ENCODE measurements at places on chromosomes 12 and 14.

- DNase-seq, result no peak
Observed at GRCh38 chr12:111819191-111820158, 22.6 kb upstream of the MAPKAPK5 start.

GRCh38 chr12:104792570-104792969, 165.5 kb downstream of the SLC41A2 start:
- DNase-seq, result no peak

DNA sequence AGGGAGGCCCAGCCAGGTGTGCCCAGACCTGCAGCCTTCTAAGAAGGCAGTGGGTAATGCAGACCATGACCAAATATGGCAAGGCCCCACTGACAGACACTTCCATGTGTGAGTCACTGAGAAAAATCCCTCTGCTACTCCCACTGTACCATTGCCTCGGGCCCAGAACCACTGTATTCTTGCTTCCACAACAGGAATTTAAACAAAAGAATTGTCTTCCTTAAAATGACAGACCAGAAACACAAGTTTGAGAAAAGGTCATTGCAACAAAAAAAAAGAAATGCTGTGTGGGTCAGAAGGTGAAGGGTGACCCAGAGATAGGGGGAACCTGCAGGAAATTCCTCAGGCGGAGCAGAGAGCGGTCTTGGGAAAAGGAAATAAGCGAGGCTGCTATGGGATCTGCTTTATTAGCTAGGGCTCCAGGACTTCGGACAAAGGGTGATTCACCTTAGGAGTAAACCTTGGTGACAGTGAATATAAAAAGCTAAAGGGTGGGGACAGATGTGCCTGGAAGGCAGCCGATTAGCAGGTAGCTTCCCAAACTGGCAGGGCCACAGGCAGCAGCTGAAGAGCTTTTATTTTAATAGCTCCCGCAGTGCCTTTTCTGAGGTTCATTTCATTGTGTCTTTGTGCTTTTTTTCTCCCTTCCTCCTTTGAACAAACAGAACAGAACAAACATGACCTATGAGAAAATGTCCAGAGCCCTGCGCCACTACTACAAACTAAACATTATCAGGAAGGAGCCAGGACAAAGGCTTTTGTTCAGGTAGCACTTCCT, 185.3 kb upstream of the BCL2L14 start:
- DNase-seq, result peak; percentile 43

GRCh38 chr14:67515386-67516079, 17.6 kb upstream of the PLEKHH1 start:
- peak; percentile 80 for DNase-seq

DNA sequence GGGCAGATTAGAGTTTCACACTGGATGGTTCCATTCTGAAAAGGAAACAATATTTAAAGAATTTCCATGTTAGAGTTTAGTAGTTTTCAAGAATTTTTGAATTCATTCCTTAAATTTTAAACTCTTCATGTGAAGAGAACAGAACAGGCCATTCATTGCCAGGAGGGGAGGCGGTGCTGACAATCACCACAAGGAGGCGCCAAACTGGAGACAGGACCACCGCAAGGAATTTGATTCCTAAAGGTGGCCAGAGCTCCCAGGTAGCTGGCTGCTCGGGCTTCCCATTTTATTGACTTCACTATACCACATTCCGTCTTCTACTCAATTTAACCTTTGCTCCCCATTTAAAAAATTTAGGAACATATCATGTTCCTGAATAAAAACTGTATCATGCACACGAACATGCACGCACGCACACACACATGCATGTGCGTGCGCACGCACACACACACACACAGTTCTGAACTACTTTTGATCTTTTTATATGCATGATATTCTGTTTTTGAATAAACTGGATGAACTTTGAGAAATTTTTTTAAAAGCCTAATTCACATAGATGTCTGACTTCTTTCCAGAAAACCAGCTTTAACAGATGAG, 101.2 kb downstream of the NELL2 start:
- DNase-seq, result peak; percentile 87

- peak; percentile 88 for DNase-seq
Observed at GRCh38 chr12:49763006-49763591, 21.7 kb downstream of the TMBIM6 start.

DNA sequence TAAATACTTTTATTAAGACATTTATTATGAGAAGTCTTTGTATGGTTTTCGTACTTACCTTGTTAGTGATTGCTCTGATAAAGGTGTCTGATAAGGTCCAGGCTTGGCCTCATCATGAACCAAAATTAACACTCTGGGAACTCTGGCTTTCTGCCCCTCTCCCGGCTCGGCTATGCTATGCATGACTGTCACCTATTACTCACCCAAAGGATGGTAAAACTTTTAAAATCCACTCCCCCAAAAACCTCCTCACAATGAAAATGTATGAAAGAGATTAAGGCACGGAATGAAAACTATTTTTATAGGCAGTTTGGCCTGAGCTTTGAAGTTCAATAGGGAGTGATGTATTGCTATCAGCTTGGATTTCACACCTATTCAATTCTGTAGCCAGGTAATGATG, 217.3 kb upstream of the TBX3 start:
- DNase-seq, result no peak

GRCh38 chr12:65585648-65586602, 238.4 kb upstream of the HMGA2 start:
- no peak for DNase-seq

DNA sequence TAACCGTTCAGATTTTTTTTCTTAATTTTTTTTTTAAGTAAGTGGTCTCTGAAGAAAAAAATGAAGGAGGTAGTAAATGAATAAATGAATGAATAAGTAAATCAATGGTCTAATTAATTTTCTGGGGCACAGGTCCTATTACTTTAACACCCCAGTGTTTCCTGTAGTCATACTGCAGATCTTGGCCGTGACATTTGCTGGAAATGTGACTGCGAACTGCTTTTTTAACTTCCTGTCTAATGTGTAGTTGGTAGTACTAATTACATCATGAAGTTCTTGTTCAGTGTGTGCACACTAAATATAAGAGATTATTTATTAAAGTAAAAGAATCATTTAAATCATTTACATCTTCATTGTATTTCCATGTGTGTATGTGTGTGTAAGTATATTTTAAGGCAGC, 45.4 kb downstream of the AEBP2 start:
- no peak for DNase-seq

DNA sequence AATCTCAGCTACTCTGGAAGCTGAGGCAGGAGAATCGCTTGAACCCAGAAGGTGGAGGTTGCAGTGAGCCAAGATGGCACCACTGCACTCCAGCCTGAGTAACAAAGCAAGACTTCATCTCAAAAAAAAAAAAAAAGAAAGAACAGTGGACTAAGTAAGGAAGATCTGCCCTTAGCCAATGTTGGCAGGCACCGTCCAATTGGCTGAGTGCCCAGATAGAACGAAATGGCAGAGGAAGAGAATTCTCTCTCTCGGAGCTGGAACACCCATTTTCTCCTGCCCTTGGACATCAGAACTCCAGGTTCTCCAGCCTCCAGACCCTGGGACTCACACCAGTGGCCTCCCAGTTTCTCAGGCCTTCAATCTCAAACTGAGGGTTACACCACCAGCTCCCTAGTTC, 49.9 kb downstream of the ESR2 start:
- DNase-seq, result no peak

- no peak for DNase-seq
Observed at GRCh38 chr12:591167-592023, 71.8 kb downstream of the NINJ2 start.

DNA sequence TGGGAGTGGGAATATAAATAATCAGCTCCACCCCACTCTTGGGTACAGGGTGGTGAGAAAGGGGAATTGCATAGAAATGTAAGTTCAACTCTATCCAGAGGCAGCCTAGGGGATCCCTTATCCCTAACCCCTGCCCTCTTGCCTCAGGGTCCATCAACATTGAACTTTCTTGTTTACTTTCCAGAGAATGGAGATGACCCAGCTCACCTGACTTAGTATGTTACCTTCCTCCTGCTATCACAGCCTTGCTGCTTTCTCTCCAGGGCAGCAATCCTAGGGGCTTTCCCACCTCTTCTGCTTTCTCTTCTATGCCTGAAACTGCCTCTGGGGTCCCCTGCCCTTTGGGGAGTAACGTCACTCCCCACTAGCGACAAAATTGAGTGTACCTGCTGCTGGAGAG, 2.7 kb downstream of the LRP1 start:
- no peak for DNase-seq

DNA sequence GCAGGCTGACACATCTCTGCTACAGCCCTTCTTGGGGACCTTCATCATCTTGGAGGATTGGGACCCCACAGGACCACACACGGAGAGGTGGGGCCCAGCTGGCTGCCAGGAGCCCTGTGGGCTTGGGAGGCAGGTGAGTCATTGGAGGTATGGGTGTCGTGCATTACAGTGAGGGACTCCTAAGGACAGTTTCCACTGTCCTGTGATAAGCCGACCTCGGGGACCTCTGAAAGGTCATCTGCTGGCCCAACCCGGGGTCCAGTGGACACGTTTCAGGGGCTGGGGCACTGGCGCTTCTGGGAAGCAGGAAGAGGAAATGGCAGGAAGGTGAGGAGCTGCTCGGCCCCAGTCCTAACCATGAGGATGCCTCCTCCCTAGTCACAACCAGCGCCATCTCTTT, 238.0 kb downstream of the BCL11B start:
- no peak for DNase-seq

GRCh38 chr12:101493556-101493955, 18.4 kb downstream of the SPIC start:
- DNase-seq, result no peak

GRCh38 chr14:59116984-59117415, 71.5 kb upstream of the DAAM1 start:
- DNase-seq, result no peak

- DNase-seq, result no peak
Observed at GRCh38 chr12:40620564-40621019, 71.6 kb upstream of the CNTN1 start.

- no peak for DNase-seq
Observed at GRCh38 chr12:15763328-15763727, 25.9 kb downstream of the EPS8 start.

- no peak for DNase-seq
Observed at GRCh38 chr14:69090187-69090789, 62.6 kb downstream of the DCAF5 start.

DNA sequence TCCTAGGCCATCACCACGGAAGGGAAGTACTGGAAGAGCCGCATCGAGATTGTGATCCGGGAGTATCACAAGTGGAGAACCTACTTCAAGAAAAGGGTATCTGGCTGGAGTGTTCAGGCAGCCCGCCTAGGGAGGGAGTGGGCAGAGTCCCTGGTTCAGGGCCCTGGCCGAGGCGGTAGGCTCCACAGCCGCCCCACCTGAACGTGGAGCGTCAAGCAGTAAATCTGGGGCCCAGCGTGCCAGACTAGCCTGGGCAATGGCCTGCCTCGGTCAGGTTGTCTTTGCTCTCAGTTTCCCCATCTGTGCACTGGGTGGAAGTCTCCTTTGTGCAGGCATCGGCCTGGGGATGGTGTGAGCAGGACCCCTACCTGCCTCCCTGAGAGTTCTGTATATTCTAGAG, 44.9 kb downstream of the IL31 start:
- DNase-seq, result no peak

DNA sequence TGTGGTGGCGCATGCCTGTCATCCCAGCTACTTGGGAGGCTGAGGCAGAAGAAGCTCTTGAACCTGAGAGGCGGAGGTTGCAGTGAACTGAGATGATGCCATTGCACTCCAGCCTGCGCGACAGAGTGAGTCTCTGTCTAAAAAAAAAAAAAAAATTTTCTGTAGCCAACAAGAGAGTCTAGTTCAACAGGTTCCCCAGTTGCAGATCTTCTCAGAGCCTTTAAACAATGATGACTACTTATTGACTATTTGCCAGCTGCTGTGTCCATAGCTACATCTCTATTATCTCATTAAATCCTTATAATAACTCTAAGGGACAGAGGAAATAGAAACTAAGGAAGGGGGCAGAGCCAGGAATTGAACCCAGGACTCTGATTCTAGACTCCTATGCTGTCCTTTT, 15.2 kb upstream of the MYL2 start:
- no peak for DNase-seq

- no peak for DNase-seq
Observed at GRCh38 chr12:26513363-26514043, 318.1 kb downstream of the SSPN start.

GRCh38 chr14:105015242-105015641, 5.6 kb downstream of the CDCA4 start:
- DNase-seq, result no peak

DNA sequence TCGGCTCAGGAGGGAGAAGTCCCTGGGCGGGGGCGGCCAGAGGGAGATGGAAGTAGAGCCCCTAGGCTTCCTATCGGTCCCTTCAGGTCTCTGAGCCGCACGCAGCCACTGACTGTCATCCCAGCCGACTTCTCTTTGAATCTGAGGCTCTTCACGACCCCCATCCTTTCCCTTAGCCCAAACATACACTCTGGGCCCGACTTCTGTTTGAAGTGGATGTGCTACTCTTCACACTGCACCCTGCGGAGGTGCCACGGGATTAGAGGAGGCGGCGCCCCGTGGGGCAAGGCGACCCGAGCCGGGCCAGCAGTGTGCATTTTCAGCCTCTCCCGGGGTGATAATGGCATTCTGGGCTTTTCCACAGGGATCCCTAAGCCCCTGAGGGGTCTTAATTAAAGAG, 6.0 kb upstream of the DACT1 start:
- DNase-seq, result no peak

GRCh38 chr14:100568998-100569733, 18.1 kb downstream of the BEGAIN start:
- no peak for DNase-seq

DNA sequence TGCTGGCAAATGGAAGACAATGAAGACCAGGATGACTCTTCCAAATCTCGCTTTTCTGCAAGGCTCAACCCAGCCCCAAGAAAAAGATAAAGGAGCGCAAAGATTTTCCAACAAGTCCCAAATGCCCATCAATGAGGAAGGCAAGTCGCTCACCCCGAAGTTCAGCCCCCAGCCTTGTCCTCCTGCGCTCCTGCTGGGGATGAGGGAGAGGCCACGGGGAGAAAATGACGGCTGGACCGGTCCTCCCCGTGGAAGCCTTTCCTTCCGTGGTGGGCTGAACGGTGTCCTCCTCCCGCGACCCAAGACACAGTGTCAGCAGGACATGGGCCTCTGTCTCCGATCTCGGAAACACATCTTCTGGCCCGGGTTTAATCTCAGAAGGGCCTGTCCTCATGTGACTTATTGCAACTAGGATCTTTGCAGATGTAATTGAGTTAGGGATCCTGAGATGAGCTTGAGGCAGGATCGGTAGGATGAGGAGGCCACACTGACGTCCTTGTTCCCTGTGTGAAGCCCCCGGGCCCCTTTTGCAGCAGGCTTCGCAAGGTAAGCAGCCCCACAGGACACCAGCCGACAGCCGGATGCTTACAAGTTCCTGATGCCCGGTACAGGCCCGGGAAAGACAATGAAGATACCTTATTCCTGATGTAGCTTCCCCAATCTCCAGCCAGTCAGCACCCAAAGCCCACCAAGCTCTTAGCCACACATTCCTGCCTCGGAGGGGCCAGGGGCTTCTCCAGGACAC, 64.2 kb downstream of the GALNT9 start:
- no peak for DNase-seq

- DNase-seq, result no peak
Observed at GRCh38 chr12:51593021-51593420, 2.0 kb downstream of the SCN8A start.
